GM23248 (cell line): ENCODE measurements at places on chromosomes 13 and 19. TPM values are rescaled to one million over a fixed set of nuclear protein-coding genes. Genes with fewer than 3 reads are reported as not detected.

GRCh38 chr13:21328201-21328600 is 130.9 kb downstream of the ZDHHC20 start:
- H3K36me3 ChIP-seq, result no peaks in the 10 kb centered on the region
- H3K27ac ChIP-seq, result no peak overlapping the region
- DNase-seq, result no peak
- no peaks in the 10 kb centered on the region for H3K27me3 ChIP-seq
- H3K4me1 ChIP-seq, result peaks cover 10% of the 10 kb centered on the region; the same call in 1 of the 2 replicates

GRCh38 chr13:84297251-84297650 is 415.0 kb upstream of the SLITRK1 start:
- no peaks in the 10 kb centered on the region for H3K36me3 ChIP-seq
- H3K27me3 ChIP-seq, result no peaks in the 10 kb centered on the region
- DNase-seq, result no peak
- no peak overlapping the region for H3K4me3 ChIP-seq

DNA sequence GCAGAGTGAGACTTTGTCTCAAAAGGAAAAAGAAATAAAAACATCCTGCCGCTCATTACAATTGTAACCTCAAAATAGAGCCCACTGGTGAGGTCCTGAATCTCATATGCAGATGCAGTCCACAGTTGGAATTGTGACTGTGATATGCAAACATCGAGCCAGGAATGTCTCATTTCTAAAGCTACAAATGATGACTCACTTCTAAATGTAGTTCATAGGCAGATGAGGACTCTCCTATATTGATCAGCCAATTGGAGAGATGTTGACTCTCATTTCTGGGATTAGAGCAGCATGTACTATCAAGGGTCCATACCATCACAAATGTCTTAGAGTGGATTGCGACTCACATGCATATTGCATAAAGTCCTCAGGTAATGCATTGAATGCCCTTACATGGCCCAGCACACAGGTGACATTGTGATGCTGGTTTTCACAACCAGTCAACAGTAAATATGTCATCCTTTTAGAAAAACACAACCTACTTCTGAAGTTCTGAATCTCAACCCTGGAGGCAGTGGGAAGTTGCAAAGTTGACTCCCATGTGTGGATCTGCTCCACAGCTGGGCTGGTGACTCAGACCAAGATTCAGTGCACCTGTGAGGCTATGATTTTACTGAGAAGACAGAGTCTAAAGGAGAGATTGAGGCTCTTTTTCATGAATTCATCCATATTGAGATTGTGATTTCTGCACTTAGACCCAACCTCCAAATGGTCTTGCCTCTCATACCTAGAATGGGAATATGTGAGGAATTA is 16.9 kb upstream of the ZNF254 start:
- DNase-seq, result no peak
- H3K4me3 ChIP-seq, result no peak overlapping the region
- H3K36me3 ChIP-seq, result no peaks in the 10 kb centered on the region
- no peaks in the 10 kb centered on the region; the same call in 1 of the 2 replicates for H3K4me1 ChIP-seq

Gene TNFSF9
- total RNA-seq, result 0.22 and 1.1 TPM in 2 replicates

Gene NLRP5
- total RNA-seq, result not detected in 2 replicates

Gene IGFL3
- not detected in 2 replicates for total RNA-seq

Gene ONECUT3
- not detected in 2 replicates for total RNA-seq

Gene POGLUT2
- total RNA-seq, result 26.0 and 26.7 TPM in 2 replicates

Gene LILRB5
- not detected in 2 replicates for total RNA-seq
